Esophagus mucosa (tissue), 1 donor: ENCODE measurements at places on chromosomes 1 and 21. TPM values are rescaled to one million over a fixed set of nuclear protein-coding genes. Genes with fewer than 3 reads are reported as not detected.
A peak's percentile ranks its signal among the peaks of the same experiment; 100 is the strongest.

- no peak for ATAC-seq
Measured at GRCh38 chr1:219460081-219460895, 152.6 kb downstream of the ZC3H11B start.

DNA sequence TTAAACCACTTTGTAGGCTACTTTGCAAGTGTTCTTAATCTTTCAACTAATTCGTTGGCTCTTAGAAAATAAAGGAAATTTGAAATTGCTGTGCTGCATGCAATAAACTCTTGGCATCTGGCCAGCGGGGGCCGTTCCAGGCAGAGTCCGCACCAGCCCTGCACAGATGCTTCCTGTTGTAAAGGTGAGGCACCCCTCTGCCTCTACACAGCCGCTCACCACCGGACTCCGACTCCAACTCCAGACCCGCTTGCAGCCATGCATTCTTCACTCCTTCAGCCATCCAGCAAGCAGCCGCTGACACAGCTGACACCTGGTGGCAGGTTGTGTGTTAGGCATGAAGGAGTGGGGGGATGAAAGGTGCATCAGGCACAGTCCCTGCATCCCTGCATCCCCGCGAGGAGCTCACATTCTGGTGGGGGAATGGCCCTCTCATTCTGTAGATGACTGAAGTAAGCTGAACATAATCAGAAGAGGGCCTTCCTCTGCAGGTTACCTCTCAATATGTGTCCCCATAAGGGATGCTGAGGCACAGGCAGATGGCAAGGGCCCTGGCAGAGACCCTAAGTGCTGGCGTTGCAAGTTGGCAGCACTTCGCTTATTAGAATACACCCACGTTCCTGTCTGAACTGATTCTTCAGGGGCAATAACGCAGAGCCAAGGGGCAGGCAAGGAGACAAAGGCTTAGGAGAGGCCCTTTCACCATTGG lies 56.8 kb downstream of the GLIS1 start:
- ATAC-seq, result peak; percentile 48

GRCh38 chr1:16019644-16020277 lies 1.9 kb upstream of the HSPB7 start:
- ATAC-seq, result no peak

DNA sequence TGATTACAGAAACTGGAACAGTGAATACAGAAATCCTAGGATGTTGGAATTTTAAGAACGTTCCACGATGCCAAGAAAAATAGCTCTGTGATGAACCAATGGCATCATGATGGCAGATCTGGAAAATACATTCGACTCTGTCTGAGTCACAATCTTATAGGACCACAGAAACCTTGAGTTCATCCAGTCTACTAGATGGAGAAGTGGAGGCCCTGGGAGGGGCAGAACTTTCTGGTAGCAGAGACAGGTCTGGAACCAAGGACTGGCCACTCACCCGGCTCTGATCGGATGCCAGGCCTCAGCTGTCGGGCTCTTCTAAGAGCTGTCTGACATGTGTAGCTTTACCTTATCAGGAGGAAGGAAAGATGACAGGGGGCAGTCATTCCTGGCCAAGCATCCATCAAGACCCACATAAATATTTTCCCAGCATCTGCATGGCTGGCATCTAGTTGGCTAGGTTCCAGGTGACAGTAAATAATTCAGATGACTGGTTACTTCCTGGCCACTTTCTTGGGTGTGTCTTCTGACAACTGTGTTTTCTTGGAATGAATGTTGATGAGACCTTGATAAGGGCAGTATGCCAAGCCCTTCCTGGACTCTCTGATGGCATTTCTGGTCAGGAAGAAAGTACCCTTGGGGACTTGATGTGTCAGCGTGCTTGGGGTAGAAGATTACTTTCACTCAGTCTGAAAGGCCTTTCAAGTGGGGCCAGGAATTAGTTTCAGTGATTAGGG lies 72.6 kb upstream of the TRABD2B start:
- peak; percentile 45 for ATAC-seq

DNA sequence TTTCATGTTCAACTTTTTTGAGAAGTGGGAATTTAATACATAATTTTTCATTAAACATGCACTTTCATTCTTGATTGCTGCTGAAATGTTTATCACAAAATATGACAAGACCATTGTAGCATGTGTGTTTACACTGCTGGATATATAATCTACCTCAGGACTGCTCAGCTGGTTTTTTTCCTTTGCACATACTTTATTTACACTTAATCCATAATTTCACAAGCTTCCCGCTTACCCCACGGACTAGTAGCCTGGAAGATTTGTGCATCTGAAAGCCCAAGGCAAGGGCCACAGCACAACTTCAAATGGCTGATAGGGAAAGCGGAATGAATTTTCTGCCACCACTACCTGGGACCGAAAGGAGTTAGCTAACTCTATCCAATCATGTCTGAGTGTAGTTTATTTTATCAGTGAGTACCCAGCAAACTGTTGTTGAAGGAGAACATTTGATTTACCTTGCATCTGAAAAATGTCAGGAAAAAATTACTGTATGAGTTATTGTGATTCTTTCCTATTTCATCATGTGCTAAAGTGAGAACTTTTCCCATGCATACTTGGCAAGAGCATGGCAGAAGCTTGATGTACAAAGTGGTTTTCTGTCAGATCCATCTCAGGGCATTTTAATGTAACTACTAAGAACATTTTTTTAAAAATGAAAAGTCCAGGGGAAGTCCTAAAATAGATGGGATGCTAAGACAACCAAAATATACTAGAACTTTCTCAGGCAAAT lies 558.2 kb upstream of the USP24 start:
- no peak for ATAC-seq

DNA sequence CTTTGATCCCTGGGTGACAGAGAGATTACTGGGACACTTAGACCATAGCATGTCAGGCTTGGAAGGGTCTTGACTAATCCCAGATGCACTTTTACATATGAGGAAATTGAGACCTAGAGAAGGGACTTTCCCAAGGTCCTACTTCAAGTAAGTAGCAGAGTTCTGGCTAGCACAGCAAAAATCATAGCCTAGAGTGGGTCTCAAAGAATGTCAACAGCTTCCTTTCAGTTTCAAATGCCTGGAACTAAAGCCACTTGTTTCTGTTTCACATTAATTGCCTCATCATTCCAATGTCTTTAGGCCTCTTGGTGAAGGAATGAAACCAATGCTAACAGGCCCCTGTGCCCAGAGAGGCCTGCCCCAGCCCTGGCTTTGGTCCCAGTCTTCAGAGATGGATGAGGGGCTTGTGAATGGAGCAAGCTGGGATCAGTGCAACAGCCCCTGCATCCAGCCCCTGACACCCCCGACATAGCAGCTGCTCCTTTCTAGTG lies 26.6 kb downstream of the ATF3 start:
- no peak for ATAC-seq

GRCh38 chr1:59025898-59026426 lies 242.1 kb upstream of the JUN start:
- peak; percentile 9 for ATAC-seq

GRCh38 chr1:169060043-169060722 lies 46.3 kb upstream of the ATP1B1 start:
- peak; percentile 90 for ATAC-seq

DNA sequence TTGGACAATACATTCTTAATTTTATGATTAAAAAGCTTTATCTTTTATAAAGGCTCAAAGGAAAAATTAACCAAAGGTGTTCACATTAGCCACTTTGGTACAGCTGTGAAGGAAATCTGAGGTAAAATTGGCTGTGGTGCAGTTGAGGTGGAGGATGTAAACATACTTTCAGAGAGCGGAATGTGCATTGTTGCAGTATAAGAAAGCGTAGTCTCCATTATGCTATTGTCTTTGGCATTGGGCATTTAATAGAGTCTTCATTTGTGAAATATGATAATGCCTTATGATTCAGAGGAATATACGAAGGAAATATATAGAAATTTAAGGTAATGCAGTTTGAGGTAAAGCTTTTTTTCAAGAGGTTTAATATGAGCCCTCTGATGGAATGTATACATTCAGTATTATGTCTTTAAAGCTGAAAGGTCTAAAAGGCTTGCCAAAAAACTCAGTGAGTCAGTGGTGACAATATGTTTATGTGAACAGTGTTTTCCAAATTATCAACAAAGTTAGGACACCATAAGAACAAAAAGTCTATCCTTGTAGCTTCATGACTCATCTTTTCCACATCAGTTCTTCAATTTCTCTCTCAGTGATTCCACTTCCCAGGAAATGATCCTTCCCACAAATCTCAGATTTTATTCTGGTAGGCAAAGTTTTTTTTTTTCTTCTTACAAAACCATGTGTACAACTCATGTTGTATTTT lies 26.9 kb upstream of the DDR2 start:
- ATAC-seq, result peak; percentile 87

- ATAC-seq, result no peak
Measured at GRCh38 chr1:66757722-66758240, 5.5 kb downstream of the DYNLT5 start.

DNA sequence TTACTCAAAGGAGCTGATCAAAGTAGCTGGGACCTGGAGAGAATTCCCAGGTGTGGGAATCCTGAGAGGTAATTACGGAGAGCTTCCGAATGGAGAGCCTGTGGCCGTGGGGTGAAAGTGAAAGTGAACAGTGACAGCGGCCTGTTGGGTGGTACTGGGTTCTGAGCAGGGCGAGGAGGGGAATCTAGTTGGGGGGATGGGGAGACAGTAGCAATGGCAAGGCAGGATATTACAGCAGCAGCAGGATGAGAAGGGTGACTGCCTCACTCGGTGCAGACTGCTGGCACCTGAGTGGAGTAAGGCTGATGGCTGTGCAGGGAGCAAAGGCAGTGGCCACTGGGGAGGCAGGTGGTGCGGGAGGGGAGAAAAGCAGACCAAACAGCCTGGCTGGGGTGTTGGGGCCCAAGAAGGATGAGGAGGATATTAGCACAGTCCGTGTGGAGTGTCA lies 70.3 kb upstream of the PRDX6 start:
- ATAC-seq, result no peak

- ATAC-seq, result no peak
Measured at GRCh38 chr1:22350924-22351767, 100.5 kb upstream of the ZBTB40 start.

- ATAC-seq, result peak; percentile 91
Measured at GRCh38 chr1:32724678-32725614, 22.4 kb upstream of the SYNC start.

- no peak for ATAC-seq
Measured at GRCh38 chr1:59718989-59719360, 95.8 kb upstream of the HOOK1 start.

GRCh38 chr1:36771240-36771639 lies 263.1 kb downstream of the GRIK3 start:
- no peak for ATAC-seq

- ATAC-seq, result no peak
Measured at GRCh38 chr1:243601720-243602119, 248.3 kb downstream of the AKT3 start.

GRCh38 chr1:117585086-117585485 lies 20.8 kb upstream of the TENT5C start:
- no peak for ATAC-seq

DNA sequence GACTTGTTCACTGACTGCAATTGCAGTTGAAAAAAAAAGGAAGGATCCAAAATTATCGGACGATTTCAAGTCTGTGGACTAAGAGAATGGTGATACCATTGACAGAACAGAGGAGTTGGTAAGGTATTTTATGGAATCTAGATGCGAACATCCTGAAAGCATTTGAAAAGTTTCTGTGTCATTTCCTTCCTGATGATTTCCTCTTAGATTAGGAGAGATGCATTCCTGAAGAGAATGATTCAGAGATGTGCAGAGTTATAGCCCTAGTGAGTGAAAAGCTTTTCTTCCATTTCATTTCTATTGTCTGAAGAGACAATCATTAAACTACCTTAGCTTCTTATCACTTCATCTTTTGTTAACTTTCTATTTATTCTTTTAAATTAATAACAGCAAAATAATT lies 200.0 kb downstream of the KCNK2 start:
- no peak for ATAC-seq

- ATAC-seq, result no peak
Measured at GRCh38 chr1:227941509-227942020, 6.2 kb downstream of the WNT9A start.

DNA sequence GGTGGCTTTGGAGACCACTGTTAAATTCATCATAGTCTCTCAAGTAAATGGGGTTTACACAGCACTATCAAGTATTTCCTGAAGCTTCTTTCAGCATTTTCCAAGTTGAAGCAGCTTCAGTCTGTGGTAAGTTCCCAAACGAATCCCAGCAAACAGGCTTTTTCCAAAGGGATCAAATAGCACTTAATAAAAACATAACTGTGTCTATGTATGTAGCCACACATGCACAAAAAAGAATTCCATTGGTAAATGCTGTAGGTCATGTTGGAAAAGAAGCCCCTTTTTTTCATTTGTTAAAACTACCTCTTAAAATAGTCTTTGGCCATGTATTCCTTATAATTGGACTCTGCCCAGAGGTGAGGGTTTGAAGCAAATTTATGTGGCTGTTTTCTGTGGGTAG lies 69.8 kb downstream of the HHAT start:
- no peak for ATAC-seq

DNA sequence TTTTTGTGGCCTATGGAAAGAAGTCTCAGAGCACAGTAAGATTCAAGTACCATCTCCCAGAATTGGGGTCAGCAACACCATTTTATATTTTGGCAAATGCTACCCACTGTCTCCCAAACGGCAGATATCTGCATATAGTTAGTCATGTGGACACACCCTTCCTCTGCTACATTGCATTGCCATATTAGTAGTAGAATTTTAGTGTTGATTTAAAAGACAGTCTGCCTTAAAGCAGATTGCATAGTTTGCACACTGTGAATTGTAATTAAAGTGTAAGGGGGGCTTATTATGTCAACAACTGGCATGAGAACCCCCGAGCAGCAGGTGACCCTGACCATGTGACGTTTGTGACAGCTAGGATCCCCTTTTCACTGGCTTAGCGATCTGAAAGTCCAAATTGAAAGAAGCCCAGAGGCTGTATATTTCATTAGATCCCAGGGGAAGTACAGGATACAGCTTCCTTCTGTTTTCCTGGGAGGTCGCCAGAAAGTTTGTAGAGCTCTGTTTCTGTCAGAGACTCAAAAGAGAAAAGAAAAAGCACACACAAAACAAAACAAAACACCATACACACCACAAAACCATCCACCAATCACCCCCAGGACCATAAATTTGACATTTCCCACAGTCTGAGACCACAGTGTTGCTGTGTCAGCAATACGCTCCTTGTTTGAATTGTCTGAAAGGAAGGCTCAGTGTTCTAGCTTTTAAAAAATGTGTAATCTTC lies 172.4 kb downstream of the NFIA start:
- peak; percentile 75 for ATAC-seq

GRCh38 chr1:19815801-19816736 lies 986 bp upstream of the RNF186 start:
- no peak for ATAC-seq

The MSH4 gene
- total RNA-seq, result 0.36 TPM

The IL6R gene
- 6.1 TPM for total RNA-seq

The ZNF683 gene
- total RNA-seq, result not detected

The FCAMR gene
- 0.08 TPM for total RNA-seq

The ARHGAP29 gene
- 2.4 TPM for total RNA-seq

The LY9 gene
- total RNA-seq, result 0.20 TPM

The FCRL3 gene
- 0.20 TPM for total RNA-seq

The RUNX3 gene
- 1.6 TPM for total RNA-seq

The SLAMF9 gene
- total RNA-seq, result 0.28 TPM

The USP21 gene
- total RNA-seq, result 15.6 TPM
